NCI-H1105 treated with DMSO at 0.1 percent for 48 hours (cell line): ENCODE measurements at places on chromosomes 3 and 15.
A peak's percentile ranks its signal among the peaks of the same experiment; 100 is the strongest.

DNA sequence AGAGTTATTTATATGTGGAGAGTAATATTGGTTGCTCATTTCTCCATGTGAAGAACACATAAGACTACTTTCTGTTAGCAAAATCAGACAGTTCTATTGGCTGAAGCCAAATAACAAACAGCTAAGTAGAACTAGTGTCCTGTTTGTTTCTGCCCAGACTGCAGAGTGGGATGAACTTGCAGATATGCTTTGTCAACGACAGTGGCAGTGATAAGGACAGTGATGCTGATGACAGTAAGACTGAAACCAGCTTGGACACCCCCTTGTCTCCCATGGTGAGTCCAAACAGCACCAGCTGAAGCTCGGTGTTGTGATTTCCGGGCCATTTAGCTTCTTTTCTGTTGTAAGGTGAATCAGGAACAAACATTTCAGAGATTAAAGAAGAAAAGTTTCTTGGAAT, 102.6 kb upstream of the IL12A start:
- DNase-seq, result no peak

DNA sequence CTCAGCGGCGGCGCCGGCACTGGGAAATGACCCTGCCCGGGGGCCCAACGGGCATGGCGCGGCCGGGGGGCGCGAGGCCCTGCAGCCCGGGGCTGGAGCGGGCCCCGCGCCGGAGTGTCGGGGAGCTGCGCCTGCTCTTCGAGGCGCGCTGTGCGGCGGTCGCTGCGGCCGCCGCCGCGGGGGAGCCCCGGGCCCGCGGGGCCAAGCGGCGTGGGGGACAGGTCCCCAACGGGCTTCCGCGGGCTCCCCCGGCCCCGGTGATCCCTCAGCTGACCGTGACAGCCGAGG, 172 bp downstream of the ITPKA start:
- DNase-seq, result no peak

DNA sequence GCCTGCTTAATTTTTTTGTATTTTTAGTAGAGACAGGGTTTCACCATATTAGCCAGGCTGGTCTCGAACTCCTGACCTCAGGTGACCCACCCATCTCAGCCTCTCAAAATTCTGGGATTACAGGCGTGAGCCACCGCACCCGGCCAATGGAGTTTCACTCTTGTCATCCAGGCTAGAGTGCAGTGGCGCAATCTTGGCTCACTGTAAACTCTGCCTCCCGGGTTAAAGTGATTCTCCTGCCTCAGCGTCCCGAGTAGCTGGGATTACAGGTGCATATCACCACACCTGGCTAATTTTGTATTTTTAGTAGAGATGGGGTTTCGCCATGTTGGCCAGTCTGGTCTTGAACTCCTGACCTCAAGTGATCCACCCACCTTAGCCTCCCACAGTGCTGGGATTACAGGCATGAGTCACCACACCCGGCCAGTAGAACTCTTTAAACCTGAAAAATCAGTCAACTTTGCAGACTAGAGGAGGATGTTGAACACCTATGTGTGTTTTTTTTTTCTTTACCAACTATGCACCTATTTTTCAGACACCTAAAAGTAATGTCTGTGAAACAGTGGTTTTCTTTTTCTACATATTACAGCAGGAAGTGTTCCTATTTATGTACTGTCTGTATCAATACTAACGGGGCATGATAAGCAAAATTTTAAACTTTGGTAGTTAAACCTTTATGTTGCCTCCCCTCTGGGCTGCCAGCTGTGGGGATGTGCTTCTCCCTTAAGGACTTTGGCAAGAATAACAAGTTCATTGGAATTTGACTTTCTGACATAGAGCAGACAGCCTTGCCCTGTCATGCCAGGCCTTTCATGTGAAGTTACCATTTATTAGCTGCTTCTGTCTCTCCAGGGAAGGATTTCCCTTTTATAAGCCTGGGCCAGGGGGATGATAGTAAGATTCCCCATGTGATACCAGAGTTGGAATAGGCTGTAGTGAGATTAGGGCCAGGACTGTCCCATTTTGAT, 8.1 kb downstream of the ARIH2 start:
- no peak for DNase-seq

- peak; percentile 9 for DNase-seq
Observed at GRCh38 chr3:135905058-135905724, 60.3 kb upstream of the PPP2R3A start.

GRCh38 chr3:179882292-179882691, 154.4 kb downstream of the PEX5L start:
- DNase-seq, result peak; percentile 45

GRCh38 chr15:82306791-82307713, 42.2 kb downstream of the GOLGA6L10 start:
- DNase-seq, result no peak

GRCh38 chr3:66442254-66443117, 58.3 kb downstream of the LRIG1 start:
- no peak for DNase-seq

GRCh38 chr3:81301230-81301629, 460.2 kb downstream of the GBE1 start:
- no peak for DNase-seq

DNA sequence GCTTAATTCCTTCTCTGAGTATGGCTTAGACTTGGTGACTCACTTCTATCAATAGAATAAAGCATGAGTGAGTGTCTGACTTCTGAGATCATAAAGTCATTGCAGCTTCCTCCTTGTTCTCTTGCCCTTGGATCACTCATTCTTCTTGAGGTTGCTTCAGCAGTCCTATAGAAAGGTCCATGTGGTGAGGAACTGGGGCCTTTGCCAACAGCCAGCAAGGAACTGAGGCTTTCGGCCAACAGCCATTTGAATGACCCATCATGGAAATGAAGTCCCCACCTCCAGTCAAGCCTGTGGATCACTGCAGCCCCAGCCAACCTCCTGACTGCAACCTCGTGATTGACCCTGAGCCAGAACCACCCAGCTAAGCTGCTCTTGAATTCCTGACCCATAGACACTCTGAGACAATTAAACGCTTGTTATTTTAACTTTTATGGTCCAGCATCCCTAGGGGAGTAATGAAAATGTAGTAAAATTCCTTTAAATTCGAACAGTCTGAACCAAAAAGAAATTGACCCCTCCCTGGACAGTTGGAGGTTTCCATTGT, 84.5 kb downstream of the WDR76 start:
- no peak for DNase-seq

DNA sequence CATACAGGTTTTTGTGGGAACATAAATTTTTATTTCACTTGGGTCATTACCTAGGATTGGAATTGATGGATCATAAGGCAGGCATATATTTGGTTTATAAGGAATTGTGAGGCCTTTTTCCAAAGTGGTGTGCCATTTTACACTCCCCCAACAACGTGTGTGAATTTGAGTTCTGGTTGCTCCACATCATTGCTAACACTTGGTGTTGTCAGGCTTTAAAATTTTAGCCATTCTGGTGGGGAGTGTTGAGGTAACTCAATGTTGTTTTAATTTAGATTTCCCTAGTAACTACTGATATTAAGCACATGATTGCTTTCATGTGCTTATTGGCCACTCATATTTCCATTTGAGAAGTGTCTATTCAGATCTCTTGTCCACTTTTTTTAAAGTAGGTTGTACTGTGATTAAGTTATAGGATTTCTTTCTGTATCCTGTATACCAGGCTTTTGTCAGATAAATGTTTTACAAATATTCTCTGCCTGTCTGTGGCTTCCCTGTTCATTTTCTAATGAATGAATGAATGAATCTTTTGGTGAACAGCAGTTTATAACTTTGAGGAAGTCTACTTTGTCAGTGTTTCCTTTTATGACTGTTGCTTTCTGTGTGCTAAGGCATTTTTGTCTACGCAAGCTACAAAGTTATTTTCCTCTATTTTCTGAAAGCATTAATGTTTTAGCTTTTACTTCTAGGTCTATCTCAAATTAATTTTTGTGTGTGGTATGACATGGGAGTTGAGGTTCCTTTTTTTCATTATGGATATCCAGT, 17.9 kb upstream of the NR2C2 start:
- no peak for DNase-seq

- DNase-seq, result no peak
Observed at GRCh38 chr3:176855901-176856486, 341.3 kb downstream of the TBL1XR1 start.

DNA sequence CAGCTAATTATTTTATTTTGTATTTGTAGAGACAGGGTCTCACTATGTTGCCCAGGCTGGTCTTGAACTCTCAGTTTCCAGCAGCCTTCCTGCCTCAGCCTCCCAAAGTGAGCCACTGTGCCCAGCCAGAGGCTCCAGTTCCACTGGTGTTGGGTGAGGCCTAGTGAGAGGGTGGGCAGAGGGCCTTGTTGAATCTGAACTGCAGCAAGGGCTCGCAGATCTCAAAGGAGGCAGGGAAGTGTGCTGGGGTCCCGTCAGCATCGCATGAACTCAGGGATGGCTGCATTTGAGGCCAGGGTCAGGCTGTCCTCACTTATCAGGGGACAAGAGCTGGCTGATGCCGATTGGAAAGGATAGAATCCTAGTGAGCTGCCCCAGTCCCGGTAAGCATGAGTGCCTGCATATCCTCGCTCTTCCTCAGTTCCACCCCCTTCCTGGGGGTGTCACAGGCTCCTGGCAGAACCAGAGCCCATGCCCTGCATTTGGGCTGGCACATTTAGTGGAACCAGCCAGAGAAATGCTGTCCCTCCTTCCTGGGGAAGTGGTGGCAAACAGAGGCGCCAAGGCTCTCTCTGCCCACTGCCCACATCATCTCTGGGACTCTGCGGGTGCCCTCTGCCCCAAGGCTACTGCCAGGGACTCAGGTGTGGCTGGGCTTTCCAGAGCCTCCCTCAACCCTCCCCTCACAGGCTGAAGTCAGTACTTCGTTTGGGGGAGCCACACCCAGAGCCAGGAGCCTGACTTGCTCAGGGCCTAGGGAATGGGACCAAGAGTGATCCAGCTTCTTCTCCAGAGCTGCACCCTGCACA, 24.1 kb downstream of the ALS2CL start:
- no peak for DNase-seq

DNA sequence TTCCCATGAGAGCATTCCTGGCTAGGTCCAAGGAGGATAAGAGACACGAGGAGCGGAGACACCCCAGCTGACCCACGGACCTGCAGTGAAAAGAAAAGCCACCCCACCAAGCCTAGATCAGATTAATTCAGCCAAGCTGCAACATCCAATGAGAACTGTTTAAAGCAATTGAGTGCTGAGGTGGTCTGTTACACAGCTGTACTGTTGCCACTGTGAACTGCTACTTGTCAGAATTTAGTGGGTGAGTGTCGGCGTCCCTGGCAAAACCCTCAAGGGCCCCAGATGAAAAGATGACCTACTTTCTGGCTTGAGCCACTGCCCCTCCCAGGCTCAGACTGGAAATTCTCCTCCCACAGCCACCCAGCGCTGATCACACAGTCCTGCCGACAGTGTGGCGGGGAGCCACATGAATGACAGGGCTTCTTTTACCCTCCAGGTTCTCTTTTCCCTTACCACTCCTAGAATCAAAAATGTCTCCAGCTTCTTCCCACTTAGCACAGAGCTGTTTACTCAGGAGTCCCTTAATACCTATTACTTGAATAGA, 26.4 kb upstream of the KBTBD12 start:
- no peak for DNase-seq

DNA sequence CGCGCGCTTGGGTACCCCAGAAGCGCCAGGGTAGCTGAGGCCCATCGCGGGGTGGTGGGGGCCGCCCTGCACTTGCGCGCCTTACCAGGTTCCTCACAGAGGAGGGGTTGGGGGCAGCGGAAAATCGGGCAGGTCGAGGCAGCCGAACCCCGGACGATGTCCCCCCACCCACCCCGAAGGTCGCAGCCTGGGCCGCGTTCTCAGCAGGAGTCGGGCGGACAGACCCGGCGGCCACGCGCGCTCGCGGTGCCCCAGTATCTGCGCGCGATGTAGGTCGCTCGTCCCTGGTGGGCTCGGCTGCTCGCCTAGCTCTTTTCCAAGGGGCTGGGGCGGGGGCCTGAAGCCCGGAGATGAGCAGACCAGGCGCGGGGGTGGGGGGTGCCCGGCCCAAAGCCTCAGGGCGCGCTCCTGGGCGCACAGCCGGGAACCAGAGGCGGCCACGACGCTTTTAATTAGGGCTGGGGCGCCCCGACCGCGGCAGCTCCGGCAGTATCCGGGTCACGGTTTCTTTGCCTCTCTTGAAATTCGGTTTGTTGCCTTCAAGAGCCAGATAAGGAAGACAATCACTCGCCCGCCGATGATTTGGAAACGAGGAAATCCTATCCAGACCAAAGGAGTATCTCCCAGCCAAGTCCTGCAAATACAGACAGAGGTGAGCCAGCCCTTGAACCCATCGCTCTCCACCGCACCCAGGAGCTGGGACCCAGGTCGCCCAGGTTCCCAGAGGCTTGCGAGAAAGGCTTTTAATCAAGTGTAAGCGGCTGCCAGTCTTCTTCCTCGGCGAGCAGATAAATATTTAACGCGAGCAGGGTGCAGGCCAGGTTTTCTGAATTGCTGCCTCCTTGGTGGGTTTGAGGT, 4.6 kb downstream of the SKOR1 start:
- no peak for DNase-seq

GRCh38 chr3:168081171-168081771, 14.5 kb downstream of the GOLIM4 start:
- no peak for DNase-seq

DNA sequence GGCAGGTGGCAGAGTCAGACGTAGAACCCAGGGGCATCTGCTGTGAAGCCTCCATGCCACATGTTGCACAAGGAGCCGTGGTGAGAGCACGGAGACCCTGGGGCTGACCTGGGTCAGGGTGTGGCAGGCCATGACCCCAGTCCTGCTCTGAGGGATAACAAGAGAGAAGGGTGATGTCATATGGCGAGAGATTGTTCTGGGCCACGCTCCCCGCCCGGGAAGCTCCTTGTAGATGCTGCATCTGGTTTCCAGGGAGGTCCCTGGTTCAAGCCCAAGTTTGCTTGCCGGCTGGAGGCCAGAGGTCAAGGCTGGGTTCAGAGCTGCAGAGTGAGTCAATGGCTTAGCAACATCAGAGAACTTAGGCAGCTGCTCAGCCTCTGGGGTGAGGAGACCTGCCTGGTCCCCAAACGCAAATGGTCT, 17.3 kb downstream of the FGD5 start:
- DNase-seq, result no peak

DNA sequence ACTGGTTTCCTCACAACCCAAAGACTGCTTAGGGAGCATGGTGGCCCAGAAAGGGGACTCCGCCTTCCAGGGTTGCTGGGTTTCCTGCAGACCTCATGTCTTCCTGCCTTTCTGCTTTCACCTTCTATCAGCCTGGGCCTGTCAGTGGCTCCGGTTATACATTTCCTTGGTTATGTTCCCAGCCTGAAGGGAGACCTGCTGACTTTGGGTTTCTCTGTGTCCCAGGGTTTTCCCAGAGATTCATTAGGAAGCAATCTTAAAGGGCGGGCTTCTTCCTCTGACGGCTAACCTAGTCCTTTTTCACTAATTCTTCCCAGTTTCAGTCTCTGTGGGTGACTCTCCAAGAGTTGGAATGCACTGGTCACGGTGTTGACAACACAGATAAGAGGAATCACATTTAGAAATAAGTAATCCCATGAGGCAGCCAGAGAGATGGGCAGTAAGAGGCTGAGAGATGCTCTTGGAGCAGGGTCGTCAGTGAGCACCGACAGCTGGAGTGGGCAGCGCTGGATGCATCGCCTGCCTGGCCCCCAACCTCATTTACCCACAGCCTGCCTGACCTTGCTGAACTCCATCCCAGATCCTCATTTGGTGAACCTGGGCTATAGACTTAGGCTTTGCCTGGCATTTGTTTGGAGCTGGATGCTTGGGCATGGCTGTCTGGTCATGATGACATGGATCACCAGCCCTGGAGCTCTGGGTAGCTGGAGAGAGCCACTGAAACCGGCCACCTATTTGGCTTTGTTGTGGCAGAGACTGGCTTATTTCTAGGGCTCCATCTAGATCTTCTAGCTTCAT, 10.0 kb upstream of the EHD4 start:
- no peak for DNase-seq
